ENCODE measurements at places on chromosomes 2 and 18.

GRCh38 chr2:150517951-150518680, 30.6 kb upstream of the RND3 start:
- DNase-seq, result no peak

DNA sequence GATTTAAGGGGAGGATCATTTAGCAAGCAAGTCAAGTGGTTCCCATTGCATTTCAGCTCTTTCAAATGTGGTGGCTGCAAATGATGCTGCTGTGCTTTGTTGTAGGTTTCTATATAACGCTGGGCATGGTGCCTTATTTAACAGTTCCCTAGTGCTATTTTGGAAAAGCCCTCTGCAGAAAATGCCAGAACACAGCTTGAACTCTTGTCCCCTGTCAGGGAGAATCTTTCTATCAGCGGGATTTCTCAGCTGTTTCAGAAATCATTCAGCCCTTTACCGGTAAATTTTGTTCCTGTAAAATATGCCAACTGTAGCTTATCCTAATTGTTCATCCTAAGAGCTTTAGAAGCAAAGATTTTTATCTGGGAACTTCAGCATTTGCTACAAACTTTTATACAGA, 77.8 kb upstream of the DTNA start:
- DNase-seq, result no peak

GRCh38 chr2:231133365-231134099, 8.7 kb upstream of the HTR2B start:
- DNase-seq, result no peak

GRCh38 chr2:66021296-66021695, 413.6 kb upstream of the MEIS1 start:
- no peak for DNase-seq

DNA sequence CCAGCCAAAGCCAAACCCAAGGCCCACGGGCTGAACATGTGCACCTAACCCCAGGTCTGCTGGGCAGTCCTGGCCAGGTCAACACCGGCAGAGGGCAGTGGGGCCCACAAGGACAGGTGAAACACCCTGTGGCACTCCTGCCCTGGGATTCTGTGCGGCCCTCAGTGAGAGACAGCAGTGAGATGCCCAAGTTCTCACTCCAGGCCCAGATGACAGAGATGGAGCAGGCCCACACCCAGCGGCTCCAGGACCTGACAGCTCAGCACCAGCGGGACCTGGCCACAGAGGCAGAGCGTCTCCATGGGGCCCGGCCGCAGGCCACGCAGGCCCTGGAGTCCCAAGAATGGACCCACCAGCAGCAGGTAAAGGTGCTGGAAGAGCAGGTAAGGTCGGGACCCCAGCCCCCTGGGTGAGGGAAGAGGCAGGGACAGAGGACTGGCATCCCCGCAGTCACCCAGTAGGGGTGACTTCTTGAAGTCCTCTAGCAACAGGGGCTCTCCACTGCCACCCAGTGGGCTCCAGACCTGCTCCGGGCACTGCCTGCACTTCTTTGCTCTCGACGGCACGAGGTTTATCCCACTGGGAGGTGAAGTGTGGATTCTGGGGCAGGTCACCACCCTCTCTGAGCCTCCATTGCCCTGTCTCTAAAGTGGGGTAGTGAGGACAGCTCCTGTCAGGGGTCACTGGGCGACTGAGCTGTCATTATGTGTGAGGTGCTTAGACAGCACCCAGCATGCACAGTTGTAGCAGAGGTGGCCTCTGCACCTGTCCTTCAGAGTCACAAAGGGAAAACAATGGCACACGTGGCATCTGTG, 8.8 kb upstream of the SNED1 start:
- no peak for DNase-seq

DNA sequence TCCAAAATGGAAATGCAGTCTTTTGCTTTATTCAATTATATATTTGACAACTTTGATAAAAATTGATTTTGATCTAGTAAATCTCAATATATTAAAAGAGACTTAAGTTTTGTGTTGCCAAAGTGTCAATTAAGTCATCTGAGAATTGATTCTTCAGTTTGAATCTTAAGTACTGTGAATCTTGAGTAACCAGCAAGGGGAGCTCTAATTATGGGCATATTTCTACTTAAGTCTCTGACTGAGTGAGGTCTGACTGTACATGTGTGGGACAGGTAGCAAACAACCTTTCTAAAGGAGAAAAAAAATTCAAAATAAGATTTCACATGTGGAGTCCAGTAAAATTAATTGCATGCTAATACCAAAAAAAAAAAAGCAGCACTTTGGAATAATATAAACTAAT, 503.7 kb upstream of the SLC8A1 start:
- DNase-seq, result no peak
